ENCODE measurements at places on chromosomes 6 and 20.

DNA sequence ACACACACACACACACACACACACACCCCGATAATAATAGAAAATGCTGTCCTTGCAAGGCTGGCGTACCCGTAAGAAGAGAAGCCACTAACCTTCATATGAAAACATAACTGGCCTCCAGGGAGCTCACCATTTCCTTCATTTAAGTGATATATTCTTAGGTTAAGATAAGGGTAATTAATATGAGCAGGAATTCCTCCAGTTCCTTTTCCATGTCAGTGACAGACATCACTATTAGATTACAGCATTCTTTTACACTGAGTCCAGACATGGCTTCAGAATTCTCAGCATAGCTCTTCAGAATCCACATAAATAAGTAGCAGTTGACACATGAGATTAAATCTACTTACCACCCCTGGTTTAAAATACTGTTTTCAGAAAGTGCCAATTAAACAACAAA, 121.9 kb downstream of the SIM1 start:
- DNase-seq, result no peak

DNA sequence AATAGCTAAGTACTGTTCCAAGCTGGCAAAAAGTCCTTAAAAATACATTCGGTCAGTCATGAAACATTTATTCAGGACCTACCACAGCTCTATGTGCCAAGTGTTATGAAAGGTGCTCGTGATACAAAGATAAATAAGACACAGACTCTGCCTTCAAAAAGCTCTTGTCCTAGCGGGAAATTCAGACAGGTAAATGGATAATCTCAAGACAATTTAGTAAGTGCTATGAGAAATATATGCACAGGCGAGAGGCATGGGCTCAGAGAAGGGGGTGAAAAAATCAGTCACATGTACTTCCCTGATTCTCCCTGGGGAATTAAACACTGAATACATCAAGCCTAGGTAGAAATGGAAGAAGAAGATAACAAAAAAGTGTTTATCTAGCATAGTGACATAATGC, 49.8 kb upstream of the HEY2 start:
- no peak for DNase-seq

- no peak for DNase-seq
Measured at GRCh38 chr6:15331629-15332251, 85.9 kb downstream of the JARID2 start.

DNA sequence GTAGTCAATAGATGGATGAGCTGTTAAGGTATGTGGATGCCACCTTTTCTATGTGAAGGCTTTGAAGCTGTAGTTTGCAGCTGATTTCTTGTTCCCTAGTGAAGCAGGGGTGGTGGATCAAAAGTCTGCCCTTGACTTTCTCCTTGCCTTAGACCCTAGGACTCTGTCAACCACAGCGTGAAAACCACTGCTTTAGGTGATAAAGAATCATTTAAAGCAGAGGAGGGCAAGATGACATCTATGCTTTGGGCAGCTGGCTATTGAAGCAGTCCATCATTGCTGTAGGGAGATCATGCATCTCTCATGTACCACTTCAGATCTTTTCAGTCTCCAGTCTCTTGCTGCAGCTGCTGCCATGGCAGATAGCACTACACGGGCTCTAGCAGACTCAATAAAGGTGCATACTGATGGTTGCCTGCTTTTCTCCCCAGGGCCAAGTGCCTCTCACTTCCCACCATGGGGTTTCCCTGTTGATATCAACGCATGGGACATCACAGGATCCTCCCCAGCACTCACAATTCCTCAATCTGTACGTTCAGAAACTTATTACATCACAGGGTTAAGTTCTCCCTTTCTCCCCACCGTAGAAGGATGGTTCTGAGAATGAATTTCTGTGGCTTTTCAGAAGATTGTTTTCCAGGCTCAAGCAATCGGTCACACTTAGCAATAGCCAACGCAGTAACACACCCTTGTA, 122.0 kb upstream of the STMND1 start:
- no peak for DNase-seq

GRCh38 chr20:22686097-22686496, 101.7 kb upstream of the FOXA2 start:
- no peak for DNase-seq

Measured in activated CD8-positive, alpha-beta memory T cell treated with anti-CD3 and anti-CD28 coated beads for 4 hours (primary cell).